Vagina (tissue), 2 donors: ENCODE measurements at places on chromosomes 13 and 19.

DNA sequence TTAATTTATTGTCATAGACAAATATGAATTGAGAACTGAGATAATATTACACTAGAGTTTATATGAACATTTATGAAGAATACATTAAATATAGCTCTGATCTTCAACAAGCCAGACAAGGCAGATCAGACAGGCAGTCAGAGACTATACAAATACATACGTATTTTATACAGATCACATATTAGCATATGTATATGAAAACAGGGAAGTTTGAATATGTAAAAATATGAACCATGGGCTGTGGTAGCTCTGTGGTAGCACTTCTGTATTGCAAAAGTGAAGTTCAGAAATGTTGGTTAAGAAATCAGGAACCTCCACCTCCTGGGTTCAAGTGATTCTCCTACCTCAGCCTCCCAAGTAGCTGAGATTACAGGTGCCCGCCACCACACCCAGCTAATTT, 20.7 kb downstream of the GPR180 start:
- DNase-seq = no peak

DNA sequence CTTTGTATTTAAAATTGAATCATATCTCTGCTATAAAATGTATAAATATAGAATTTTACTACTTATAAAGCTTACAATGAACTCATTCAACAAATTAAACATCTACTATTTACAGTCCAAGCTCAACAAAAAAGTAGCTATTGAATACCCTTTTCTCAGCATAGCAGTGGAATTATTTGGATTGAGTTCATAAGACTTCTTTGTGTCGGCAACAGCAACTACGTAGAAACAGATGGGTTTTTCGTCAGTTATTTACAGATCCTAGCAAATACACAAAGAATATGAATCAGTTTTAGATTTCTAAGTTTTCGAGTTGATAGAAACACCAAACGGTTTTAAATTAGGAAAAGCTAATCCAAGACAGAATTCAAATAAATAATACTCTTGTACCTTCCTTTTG, 10.4 kb upstream of the NEK3 start:
- DNase-seq = no peak

GRCh38 chr19:3097442-3097871, 3.3 kb downstream of the GNA11 start:
- DNase-seq = no peak

DNA sequence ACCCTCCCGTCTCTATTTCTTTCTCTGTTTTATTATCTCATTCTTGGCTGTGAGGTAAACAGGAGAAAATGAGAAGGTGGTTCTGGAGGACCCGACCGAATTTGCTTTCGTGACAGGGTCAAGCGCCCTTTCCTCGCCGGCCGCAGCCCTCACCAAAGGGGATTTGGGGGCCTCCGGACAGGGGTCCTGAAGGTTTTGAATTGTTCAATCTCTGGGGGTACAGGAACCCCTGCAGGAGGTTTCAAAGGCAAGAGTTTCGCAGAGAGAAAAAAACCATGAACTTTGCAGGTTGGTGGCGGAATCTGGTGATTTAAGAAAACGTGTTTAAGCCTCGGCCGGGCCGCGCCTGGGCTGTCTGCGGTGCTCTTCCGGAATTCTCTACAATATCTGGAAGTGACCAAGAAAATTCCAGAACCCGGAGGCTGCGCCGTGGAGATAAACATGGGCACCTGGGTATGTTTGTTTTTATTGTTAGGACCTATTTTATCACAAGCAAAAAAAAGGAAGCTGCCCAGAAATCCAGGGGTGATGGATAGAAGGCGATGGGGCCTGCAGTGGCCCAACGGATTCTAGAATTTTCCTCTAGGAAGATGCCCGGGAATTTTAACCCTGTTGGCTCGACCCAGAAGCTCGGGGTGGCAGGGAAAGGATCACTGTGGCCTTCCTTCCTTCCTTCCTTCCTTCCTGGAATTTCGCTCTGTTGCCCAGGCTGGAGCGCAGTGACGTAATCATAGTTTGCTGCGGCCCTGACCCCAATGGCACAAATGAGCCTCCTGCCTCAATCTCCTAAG, 14.2 kb upstream of the PTBP1 start:
- DNase-seq = no peak

DNA sequence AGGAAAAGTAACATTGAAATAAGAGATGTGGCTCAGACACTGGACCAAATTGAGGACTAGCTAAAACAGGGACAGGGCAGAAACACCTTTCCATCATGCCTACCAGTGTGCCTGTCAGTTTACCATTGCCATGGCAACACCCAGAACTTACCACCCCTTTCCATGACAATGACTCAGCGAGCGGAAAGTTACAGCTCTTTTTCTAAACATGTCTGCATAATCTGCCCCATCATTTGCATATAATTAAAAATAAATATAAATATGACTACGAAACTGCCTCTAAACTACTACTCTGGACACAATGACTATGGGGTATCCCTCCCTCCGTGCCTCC, 96.0 kb downstream of the UBL3 start:
- DNase-seq = no peak

- no peak for DNase-seq
Observed at GRCh38 chr13:44857061-44857460, 132.2 kb downstream of the NUFIP1 start.

DNA sequence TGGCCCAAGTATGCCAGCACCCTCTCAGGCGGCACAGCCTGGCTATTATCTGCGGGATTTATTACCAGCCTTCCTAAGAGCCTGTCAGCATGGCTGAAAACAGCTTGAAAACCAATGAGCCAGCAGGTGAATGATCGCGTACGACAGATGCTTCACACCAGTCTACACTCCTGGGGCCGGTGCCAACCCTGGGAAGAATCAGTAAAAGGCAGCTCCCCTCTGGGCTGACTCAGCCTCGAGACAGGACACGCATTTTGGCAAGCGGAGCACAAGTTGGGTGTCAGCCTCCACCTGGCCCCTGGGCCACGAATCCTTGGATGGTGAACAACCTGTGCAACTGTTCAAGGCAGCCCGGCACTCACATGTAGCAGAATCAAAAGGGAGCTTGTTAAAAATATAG, 15.6 kb downstream of the EMP3 start:
- no peak for DNase-seq

DNA sequence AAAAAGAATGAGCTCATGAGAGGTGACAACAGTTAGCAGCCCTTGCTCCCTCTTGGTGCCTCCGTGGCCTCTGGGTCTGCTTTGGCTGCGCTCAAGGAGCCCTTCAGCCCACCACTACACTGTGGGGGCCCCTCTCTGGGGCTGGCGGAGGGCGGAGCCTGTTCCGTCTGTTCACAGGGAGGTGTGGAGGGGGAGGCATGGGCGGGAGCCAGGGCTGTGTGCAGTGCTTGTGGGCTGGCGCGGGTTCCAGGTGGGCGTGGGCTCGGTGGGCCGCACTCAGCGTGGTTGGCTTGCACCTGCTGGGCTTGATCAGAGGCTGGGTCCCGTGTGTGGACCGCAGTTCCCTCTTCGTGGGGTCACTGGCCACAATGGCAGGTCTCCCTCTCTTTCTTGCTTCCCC, 953.4 kb upstream of the PRR20A start:
- DNase-seq = no peak

DNA sequence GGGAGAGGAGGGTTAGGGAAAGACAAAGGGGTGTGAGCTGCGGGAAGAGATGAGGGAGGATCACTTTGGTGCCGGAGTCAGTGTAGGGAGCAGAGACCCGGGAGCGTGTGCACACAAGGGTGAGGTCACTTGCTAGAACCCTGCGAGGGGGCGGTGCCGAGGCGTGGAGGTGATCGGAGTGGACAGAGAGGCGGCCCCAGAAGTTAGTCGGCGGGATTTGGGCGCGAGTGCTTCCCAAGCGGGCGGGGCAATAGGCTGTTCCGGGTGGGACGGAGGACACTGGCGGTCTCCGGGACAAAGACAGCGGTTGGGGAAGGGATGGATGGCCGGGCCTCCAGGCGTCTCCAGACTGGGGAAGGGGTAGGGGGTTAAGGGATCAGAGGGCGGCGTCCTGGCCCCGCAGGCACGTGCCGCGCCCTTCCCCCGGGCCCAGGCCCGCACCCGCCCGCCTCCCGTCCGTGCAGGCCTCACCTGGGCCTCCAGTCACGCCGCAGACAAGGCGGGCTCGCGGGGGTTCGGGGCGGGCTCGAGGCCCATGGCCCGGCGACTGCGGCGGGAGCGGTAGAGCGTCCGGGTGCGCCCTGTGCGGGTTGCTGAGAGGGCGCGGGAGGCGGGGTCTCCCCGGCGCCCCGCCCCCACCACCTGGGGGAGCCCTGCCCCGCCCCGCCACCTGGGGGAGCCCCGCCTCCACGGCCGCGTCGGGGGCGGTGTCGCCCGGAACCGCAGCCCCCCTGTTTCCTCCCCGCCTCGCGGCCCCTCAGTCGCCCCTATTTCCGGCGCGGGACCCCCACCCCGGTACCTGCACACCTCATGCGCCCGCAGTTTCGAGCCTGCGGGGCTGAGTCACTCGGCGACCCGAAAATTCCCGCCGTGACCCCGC, at the start of gene LPAR2:
Gene LPAR2, minus strand, starts transcription at position 600 of the 880 bp plus-strand sequence. CDS start 945 bp downstream, outside the sequence.
- no peak for DNase-seq

DNA sequence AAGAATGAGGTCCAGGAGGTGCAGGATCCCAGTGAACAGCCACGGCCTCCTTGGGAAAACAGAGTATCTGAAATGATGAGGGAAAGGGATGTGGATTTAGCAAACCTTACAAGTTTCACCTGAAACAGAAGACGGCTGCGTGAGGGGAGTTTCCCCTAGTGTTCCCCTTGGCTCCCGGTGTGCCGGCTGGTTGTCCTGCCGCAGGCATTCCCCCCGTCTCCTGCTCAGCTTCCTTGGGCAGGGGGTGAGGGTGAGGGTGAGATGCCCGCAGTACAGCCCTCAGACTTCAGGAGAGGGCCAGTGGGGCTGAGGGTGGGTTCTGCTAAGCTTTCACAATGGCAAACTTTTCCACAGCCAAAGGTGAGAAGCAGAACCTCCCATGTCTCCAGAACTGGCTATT, 201.1 kb upstream of the SOX1 start:
- peak; percentile 47 for DNase-seq

DNA sequence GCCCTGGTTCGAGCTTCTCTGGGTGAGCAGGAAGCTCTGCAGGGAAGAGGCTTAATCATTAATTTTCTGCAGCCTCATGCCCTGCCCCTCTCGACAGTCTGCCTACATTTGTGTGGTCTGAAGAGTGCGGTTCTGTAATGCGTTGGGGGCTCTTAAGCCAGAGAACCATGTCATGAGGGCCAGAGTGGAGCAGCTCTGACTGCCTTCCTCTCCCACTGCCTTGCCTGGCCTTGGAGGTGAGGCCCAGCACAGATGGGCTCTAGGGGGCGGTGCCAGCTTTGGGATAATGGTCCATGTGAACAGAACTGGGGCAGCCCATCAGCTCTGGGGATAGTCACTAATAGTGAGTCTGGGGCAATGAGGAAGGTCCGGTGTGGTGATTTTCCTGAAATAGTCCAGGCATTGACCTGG, 5.7 kb downstream of the FGF9 start:
- no peak for DNase-seq

GRCh38 chr13:28137596-28137995, 749 bp upstream of the PAN3 start:
- DNase-seq = no peak

- no peak for DNase-seq
Observed at GRCh38 chr13:34000955-34001354, 183.0 kb downstream of the RFC3 start.

DNA sequence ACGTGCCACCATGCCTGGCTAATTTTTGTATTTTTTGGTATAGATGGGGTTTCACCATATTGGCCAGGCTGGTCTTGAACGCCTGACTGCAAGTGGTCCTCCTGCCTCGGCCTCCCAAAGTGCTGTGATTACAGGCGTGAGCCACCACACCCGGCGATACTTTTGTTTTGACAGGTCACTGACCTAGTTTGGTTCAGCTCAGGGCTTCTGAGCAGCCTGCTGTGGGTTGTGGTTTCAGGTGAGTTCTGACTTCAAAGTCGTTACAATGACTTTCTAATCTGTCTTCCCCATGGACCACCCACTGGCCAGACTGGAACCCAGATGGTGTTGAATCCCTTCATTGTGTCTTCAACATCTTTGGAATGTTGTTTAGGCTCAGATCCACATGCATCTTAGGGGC, 73.8 kb downstream of the TRPM4 start:
- DNase-seq = no peak

DNA sequence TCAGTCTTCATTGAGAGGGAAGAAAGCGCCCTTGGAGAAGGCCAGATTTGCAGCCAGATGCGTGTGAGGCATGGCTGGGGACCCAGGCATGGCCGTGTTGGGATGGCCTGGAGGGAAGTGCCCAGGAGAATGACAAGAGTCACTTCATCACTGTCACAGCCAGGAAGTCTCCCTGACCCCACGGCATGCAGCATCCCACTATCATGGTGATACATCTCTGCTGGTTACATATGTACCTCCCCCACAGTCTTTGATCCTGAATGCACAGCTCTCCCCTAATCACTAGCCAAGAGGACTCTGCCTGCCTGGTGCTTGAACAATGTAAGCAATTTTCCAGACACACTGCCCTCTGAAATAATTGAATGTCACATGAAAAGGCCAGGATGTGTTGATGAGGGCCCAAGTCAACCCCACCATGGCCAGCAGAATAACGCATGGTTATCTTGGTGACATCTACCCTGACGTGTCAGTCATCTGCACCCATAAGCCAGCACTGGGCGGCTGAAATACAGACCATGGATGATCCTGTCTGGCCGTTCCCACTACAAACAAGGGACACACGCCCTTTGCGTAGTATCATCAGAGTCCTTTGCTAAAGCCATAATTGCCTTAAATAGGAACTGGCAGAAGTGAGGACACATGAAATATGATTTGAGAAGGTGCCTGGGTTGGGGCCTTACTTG, 149.7 kb upstream of the SPACA7 start:
- DNase-seq = no peak

GRCh38 chr13:79404361-79404760, 1.7 kb downstream of the RBM26 start:
- DNase-seq = no peak

DNA sequence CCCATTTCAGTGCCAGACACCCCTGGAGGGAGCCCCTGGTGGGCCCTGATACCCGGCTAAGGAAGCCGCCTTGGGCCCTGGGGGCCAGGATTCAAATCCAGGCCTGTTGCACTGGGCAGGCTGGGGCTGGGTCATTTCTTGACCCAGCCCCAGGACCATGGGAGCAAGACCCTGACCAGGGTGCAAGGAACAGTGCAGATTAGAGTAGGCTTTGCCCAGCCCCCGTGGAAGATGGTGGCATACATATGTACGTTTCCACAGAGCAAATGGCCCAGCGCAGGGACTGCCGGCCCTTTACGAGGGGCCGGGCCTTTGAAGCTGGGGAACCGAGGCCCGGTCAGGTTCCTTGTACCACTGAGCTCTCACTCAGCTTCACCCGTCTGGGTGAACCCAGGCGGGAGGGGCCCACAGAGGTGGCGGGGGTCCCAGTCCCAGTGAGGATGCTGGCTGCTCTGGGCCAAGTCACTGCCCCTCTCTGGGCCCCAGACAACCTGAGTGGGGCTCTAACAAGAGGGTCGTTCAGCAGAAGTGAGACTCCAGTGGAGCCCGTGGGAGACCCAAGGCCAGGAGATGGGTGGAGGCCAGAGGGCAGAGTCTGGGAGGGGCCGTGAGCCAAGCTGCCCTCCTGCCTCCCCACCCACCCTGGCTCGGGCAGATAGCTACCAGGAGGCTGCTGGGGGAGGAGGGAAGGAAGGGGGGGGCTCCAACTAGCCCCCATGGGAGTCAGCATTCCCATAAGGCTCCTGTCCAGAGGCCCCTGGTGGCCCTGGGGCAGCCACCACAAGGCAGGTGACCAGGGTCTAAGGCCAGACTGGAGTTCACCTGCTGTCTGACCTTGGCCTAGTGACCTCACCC, 2.7 kb downstream of the MKNK2 start:
- no peak for DNase-seq
